ENCODE measurements at places on chromosomes 5 and 9. TPM values are rescaled to one million over a fixed set of nuclear protein-coding genes. Genes with fewer than 3 reads are reported as not detected.

- DNase-seq = no peak
Measured at GRCh38 chr5:132747616-132748440, 602 bp downstream of the CCNI2 start.

DNA sequence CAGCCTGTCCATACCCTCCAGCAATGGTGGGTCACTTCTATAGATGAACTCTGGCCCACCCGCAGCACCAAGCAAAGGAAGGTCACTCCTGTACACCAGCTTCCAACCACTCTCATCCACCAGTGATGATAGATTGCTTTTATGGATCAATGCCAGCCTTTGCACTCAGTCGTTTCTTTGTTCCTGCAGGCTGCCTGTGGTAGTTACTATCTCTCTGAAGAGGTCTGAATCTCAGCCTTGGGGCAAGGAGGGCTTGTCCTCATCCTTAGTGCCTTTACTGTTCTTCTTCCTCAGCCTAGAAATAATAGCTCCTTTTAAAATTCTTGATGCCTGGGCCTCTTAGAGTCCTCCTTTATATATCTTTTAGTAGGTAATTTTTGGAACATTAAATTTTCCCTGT lies 100.8 kb downstream of the TMC1 start:
- DNase-seq = no peak

Gene CEP120
- polyA plus RNA-seq = 21.0 TPM

DNA sequence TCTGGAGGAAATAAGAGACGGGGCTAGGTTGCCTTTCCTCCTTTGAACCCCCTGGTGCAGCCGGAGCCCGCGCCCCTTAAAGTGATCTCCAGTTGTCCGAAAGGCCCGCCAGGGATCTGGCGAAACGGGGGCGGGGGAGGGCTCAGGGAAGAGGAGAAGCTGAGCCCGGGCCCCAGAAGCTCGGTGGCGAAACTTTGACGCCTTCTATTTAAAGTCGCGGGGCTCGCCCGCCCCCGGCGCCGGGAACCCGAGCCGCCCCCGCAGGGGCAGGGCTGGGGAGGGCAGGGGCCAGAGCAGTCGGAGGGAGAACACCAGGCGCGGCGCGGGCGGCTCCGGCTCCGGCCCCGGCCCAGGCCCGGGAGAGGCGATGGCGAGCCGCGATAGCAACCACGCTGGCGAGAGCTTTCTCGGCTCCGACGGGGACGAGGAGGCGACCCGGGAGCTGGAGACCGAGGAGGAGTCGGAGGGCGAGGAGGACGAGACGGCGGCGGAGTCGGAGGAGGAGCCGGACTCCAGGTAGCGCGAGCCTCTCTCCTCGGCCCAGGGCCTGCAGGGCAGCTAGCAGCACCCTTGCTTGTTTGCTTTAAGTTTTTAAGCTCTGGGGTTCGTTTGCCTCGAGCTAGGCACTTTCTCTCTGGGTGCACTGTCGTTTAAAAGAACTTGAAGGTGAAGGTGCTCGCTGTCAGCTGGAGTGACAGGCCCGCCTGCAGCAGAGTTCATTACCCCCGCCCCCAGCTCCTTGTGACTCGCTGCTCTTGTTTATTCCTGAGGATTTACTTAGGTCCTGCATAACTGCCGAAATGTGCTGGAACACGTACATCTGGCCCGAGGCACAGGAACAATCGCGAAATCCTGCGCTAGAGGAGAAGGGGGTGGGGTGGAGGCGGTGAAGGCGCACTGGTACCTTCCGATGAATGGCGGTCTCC lies at the start of gene CMYA5:
Gene CMYA5 (plus strand): TSS at position 296 of the 926 bp plus-strand sequence. CDS start 72 bp downstream, at position 368.
- DNase-seq = no peak

Gene CDH9
- polyA plus RNA-seq = 13.5 TPM

Gene SLC25A25
- 12.8 TPM for polyA plus RNA-seq

Gene CCDC187
- polyA plus RNA-seq = 1.7 TPM

DNA sequence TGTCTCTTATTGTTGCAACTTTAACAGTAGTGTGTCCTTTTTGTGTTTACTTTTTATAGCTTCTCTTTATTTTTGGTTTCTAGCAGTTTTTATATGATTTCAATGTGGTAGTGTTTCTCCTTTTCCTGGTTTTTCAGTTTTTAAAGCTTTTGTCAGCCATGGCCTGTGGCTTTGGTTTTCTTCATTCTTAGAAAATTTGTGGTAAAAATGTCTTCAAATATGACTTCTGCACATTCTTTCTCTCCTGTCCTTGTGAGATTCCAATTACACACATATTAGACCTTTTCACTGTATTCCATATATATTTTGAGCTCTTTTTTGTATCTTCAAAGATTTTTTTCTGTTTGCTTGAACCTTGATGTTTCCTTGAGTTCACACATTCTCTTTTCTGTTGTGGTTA lies 180.5 kb downstream of the CNTLN start:
- DNase-seq = no peak

Gene C1QTNF2
- 0.98 TPM for polyA plus RNA-seq

DNA sequence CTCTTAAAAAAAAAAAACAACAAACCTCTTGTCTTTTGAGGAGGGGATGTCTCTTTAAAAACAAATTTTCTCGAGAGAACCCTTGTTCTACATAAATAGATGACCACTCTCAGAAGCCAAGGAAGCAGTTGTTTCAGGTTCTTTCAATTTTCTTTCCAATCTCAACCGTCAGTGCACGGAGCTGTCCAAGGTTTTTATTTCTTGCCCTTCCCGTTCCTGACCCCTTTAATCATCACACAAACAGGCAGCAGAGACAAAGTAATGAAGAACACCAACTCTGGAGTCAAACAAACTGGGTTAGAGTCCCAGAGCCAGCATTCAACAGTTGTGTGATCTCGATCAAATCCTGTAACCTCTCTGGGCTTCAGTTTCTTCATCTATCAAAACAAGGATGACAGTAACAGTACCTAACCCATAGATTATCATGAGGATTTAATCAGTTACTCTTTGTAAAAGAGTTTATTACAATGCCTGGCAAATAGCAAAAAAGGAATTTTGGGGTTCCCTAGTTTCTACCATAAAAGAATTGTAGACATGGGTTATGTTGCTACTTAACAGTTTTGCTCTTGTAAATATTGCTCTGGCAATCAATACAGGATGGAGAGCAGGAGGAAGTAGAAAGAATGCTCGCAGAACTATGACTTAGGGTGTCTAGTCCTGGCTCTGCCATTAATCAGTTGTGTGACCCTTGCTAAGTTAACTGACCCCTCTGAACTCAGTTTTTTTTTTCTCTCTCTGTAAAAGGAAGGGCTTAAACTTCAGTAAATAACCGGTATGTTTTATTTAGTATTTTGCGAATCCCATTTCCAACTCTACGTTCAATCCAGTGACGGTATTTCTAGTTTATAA lies 1.0 kb upstream of the NIM1K start:
- no peak for DNase-seq

Gene GFI1B
- 0.92 TPM for polyA plus RNA-seq

Gene SNCAIP
- polyA plus RNA-seq = 25.8 TPM

GRCh38 chr9:94719878-94720277 lies 6.6 kb upstream of the AOPEP start:
- DNase-seq = no peak

DNA sequence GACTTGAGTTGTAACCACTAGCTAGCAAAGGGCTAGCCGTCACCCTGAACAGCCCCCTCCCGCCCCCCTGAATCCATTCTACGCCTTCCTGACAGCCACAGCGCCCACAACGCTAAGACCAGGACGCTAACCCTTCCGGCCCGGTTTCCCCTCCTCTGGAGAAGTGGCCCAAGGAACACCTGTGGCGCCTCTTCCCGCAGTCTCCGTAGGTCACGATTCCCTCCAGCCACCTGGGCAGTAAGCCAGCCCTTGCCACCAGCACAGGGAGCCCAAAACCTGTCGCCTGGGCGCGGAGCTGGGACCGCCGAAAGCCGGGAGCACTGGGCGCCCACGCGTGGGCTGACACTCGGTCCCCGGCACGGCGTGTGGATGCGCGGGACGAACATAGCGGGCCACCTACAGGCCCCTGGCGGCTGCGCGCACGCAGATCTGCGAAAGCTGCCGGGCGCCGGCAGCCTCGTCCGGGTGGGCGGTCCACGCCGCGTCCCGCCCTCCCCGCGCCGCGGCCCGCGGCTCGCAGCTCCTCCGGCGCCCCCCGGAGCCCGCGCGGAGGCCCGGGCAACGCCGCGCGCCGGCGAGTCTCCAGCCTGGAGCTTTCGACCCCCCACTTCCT lies 596 bp downstream of the IRF1 start:
- DNase-seq = no peak
